Activated CD4-positive, alpha-beta T cell treated with anti-CD3 and anti-CD28 coated beads for 36 hours (primary cell): ENCODE measurements at places on chromosomes 2 and 18.
A peak's percentile ranks its signal among the peaks of the same experiment; 100 is the strongest.

GRCh38 chr2:86396291-86396785 is 44.8 kb upstream of the KDM3A start:
- H3K27ac ChIP-seq = no peak overlapping the region
- H3K4me3 ChIP-seq = no peak overlapping the region
- H3K4me1 ChIP-seq = peaks cover 14% of the 10 kb centered on the region
- H3K27me3 ChIP-seq = peaks cover 12% of the 10 kb centered on the region
- peak; percentile 35 for DNase-seq

- H3K27me3 ChIP-seq = no peaks in the 10 kb centered on the region
- H3K36me3 ChIP-seq = no peaks in the 10 kb centered on the region
- DNase-seq = no peak
- no peak overlapping the region for H3K4me3 ChIP-seq
- H3K4me1 ChIP-seq = no peaks in the 10 kb centered on the region
Measured at GRCh38 chr18:62802523-62802922, 87.2 kb downstream of the PHLPP1 start.

DNA sequence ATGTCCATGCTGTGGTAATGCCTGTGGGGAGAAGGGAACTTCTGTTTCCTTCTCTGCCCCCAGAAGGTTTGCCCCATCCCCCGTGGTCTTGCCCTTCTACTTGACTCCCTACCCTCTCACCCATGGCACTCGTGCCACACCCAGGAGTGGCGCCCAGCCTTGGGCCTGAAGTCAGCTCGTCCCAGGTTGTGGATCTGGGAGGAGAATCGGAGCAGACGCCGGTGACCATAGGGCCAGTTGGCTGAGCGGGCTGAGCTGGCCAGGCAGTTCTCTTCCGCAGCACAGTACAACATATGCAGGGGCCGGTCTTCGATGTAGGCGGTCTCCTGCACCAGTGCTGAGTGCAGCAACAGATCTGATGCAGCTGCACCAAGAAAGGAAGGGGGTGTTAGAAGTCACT is 4.7 kb downstream of the HTRA2 start:
- H3K36me3 ChIP-seq = peaks cover 18% of the 10 kb centered on the region
- no peak for DNase-seq
- H3K27ac ChIP-seq = no peak overlapping the region
- no peak overlapping the region for H3K4me3 ChIP-seq
- peaks cover 16% of the 10 kb centered on the region for H3K27me3 ChIP-seq

DNA sequence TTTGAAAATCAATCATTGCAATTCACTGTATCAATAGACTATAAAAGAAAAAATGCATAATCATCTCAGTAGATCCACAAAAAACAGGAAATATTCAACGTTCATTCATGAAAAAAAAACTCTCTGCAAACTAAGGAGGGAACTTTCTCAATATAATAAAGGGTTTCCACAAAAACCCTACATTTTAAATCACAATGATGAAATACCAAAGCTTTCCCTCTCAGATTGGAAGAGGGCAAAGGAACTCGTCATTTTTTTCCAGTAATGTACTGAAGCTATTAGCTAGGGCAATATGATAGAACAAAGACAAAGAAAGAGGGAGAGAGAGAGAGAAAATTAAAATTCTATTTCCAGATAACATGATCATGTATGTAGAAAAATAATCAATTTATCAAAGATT is 167.1 kb upstream of the RBMS1 start:
- H3K27ac ChIP-seq = no peak overlapping the region
- peaks cover under 1% of the 10 kb centered on the region for H3K4me1 ChIP-seq
- H3K27me3 ChIP-seq = peaks cover 4% of the 10 kb centered on the region
- H3K36me3 ChIP-seq = no peaks in the 10 kb centered on the region
- H3K4me3 ChIP-seq = no peak overlapping the region

- H3K4me1 ChIP-seq = peaks cover 67% of the 10 kb centered on the region
- no peaks in the 10 kb centered on the region for H3K27me3 ChIP-seq
- H3K4me3 ChIP-seq = peak overlapping the region; percentile 80
- peak overlapping the region; percentile 99 for H3K27ac ChIP-seq
- peaks cover 23% of the 10 kb centered on the region for H3K36me3 ChIP-seq
Measured at GRCh38 chr2:218284106-218284811, 8.0 kb downstream of the TMBIM1 start.

DNA sequence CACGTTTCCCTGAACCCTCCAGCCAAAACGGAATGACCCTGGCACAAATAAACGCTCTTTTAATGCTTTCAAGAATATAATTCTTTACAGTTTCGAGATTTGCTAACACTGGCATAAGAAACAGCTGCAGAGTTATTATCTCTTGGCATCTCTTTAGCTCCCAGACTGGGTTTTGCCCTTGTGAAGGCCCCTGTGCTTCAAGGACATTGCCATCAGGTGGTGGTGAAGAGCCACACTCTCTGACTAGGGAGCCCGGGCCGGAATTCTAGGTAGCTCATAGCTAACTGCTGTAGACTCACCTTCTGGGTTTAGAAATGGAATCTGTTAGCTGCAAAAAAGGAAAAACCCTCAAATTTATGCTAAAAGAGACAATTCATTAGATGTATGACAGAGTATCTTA is 13.3 kb upstream of the GALNT14 start:
- no peak overlapping the region for H3K27ac ChIP-seq
- H3K36me3 ChIP-seq = no peaks in the 10 kb centered on the region
- H3K27me3 ChIP-seq = no peaks in the 10 kb centered on the region
- no peak for DNase-seq
- H3K4me3 ChIP-seq = no peak overlapping the region

GRCh38 chr2:13652531-13653313 is 936.0 kb downstream of the TRIB2 start:
- H3K4me1 ChIP-seq = no peaks in the 10 kb centered on the region
- H3K27me3 ChIP-seq = no peaks in the 10 kb centered on the region
- peak; percentile 18 for DNase-seq
- H3K36me3 ChIP-seq = no peaks in the 10 kb centered on the region
- no peak overlapping the region for H3K27ac ChIP-seq

DNA sequence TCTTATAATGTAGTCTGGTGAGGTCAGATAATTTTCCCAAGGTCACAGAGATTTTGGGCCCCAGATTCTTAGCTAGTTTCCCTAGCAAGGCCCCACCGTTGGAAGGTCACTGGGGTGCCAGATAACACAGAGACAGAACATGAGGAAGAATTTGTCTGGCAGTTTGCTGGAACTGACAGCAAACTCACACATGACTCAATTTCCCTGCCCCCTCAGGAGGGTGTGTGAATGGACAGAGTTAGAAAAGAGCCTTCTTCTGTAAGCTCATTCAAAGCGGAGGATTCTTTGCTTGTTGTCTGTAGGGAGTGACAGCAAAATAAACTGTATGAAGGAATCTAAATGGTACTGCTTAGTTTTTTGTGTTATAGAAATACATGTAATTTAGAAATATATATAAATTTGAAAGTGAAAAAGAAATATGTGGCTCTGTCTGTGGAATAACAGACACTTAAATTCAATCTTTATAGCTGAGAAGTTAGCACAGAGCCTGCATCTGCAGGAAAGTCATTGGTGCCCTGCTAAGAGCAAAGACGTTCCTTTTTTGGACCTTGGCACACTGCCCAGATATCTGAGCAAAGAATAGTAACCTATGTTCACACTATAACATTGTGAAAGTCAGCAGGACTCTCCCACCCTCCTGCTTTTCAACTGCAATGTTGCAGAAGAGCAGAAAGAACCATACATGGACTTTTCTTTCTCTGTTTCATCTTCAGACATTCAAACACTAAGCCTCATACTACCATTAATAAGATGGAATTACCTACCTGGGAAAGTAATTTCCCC is 2.1 kb downstream of the MDH1 start:
- peaks cover 40% of the 10 kb centered on the region for H3K4me1 ChIP-seq
- DNase-seq = peak; percentile 17
- peak overlapping the region; percentile 100 for H3K4me3 ChIP-seq
